ENCODE measurements at places on chromosomes 13 and 19.

DNA sequence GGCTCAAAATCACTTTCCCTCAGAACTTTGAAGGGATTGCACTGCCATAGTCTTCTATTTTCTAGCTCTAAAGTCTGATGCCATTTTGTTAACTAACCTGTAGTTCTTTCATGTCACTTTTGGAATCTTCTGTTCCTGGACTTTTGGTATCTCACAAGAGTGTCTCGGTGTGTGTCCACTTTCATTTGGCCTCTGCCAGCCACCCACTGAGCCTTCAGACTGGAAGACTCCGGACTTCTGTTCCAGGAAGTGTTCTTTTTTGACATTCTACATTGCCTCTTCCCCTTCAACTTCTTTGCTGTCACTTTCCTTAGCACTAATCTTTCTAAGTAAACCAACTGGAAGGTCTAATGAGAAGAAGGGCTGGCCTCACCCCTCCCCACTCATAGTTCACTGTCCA, 25.0 kb upstream of the LAMP1 start:
- no peak for DNase-seq

DNA sequence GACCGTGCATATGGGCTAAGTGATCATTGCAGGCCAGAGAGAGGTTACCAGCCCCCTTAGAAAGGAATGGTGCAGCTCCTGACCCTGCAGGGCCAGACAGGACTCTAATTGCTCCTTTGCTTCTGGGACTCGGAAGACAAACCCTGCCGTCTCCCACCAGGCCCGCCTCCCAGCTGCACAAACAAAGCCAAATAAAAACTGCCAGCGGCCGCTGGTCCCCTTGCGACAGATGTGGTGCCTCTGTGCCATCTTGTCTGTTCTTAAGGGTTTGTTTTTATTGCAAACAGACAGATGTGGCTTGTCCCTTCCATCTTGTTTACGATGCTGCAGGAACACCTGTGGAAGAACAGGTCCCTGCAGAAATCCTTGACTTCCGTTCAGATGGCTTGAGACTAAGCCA, 434.4 kb upstream of the TSHZ3 start:
- no peak for DNase-seq

GRCh38 chr13:64283926-64284325, 2868.3 kb upstream of the PCDH20 start:
- no peak for DNase-seq

DNA sequence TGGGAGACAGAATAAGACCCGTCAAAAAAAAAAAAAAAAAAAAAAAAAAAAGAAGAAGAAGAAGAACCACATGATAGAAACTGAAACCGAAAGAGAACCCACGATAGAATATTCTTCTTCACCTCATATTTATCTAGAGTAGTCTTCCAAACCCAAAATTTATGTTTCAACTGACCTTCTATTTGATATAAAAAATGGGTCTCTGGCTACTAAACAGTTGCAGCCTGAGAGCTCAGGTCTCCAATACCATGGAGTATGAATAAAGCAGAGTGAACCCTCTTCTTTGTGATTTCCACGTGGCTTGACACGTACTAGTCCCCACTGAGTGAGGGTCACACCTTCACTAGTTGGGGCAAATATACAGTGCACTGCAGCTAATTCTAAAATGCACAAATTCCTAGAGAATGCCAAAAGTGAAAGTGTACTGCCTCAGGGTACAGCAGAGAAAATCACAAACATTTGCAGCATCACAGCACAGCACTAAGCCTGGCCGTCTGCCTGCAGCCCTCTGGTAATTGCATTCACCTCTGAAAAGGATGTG, 30.8 kb upstream of the RFC3 start:
- peak; percentile 8 for DNase-seq

GRCh38 chr19:13181747-13182388, 31.7 kb downstream of the IER2 start:
- peak; percentile 79 for DNase-seq

DNA sequence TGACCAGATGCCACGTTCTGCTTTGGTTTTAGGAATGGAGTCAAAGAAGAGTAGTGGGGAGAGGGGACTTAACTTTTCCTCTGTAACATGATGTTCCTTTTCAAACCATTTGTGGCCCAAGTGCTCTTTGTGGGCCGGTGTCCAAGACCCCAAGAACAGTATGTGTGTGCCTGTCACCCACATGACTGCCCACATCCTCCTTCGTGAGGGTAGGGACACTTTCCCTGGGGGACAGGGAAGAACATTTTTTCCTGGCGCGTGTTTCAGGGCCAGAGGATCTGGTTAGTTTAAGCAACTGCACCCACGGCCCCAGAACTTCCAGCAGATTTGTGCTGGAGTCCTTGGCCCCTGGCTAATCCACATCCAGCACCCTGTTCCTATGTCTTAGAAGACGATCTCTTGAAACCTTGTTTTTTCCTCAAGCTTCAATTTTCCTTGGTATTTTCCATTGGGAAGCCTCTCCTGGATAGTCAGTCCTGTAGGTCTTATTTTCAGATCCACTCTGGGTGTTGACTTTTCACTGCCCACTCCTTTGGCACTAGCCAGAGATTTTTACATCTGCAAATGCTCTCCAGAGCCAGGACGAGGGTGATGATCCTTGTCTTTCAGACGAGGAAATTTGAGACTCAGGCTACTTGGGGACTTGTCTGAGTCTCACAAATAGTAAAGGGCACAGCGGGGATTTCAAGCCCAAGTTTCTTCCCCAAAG, 10.8 kb upstream of the CCDC97 start:
- no peak for DNase-seq

- no peak for DNase-seq
Measured at GRCh38 chr19:19597809-19598306, 20.6 kb downstream of the PBX4 start.

- DNase-seq: no peak
Measured at GRCh38 chr19:16472992-16473391, 1.2 kb upstream of the EPS15L1 start.

DNA sequence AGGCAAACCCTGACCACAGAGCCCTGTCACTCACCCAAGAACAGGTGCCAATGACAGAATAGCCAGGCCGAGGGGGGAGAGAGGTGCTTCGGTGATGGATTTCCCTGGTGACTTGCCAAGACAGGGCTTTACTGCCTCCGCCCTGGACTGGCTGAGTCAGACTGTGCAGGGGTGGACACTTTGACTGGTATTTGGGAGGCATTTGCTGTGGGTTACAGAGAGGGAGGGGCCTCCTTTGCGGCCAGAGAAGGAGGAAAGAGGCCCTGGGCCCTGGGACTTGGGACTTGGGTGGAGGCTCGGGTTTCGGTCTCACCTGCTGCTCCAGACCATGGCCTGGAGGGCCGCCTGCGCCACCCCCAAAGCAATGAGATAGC, 4.6 kb upstream of the EPS8L1 start:
- DNase-seq: peak; percentile 85

DNA sequence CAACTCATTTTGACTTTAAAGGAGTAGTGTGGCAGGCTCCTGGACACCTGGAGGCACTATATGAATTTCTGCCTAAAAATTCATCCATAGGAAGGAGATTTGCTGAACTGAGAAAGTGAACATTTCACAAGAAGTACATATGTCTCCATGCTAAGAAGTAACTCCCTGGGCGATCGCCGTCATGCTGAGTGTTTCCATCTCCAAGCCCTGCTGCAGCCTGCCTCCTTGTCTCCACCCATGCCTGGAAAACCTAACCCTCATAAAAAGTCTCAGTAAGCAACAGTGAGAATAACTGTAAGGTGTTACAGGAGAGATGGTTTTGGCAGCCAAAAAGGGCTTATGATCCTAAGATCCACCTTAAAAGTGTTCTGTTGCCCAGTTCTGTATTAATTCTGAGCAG, 251.3 kb downstream of the SHISA2 start:
- DNase-seq: no peak

GRCh38 chr19:45863840-45864628, at the start of gene FOXA3:
FOXA3 (plus strand) TSS chr19:45864326; CDS start chr19:45864457, 131 bp downstream.
- DNase-seq: peak; percentile 75

DNA sequence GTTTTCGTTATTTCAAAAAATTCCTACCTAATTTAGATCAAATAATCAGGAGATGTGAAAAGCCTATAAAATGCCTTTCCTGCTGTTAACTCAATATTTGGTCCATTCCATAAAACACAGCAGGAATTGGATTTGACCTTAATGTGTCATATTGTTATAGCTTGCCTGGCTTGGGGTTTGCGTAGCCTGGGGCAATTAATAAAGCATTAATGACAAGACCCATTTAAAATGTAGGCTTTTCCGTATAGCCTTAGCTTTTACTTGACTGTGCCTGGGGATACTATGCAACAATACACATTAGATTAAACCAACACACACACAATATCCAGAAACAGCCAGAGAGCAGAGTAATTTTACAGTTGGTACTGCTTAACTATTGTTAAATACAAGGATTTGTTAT, 117.2 kb upstream of the MAB21L1 start:
- DNase-seq: no peak

DNA sequence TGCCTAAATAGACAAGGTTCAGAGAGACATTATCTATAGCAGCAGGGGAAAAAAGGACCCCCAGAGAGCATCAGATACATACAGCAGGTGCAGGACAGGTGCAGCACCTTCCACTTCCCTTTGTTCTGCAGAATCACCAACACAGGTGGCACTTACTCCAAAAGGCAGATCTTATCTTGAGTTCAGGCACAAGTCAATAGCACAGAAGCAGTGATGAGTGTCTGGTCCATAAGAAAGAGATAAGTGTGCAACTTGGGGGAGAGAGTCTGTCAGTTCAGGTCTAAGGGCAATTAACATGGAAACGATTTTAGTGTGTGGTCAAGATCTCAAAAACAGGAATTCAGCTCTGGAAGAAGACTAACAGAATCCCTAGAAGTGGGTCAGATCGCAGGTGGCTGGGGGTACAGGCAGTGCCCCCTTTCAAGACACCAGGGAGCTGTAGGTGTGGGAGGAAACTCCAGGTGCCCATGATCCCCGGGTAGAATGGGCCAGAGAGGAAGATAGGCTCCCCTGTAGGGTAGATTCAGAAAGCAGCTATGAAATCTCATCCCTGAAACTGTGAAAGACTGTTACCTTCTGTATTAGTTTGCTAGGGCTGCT, 40.6 kb downstream of the TNFSF11 start:
- DNase-seq: no peak

DNA sequence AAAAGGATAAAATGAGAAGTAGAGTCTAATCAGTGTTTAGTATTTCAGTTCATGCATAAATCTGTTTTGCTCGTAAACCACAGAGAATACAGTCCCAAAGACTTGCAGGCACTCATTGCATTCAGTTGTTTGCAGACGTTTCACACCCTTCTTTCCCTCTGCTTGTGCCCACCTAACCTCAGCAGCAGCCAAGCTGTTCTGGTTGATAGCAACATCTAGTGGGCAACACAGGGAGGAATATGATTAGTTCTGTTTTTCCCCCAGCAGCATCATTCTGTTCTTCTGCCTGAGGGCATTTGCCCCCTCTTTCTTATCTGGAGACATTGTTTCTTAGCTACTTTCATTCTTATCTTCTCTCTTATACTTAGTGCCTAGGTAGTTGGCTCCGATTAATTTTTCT, 135.6 kb downstream of the PAN3 start:
- DNase-seq: no peak

GRCh38 chr19:7860714-7861618, 13.2 kb downstream of the PRR36 start:
- DNase-seq: no peak

- DNase-seq: no peak
Measured at GRCh38 chr13:99028890-99029289, 51.0 kb upstream of the DOCK9 start.

Measured in AG08396 (cell line).